ENCODE measurements at places on chromosomes 11 and 22. TPM values are rescaled to one million over a fixed set of nuclear protein-coding genes. Genes with fewer than 3 reads are reported as not detected.

The EXPH5 gene
- total RNA-seq: 7.9 TPM

GRCh38 chr11:94776351-94777321, 8.5 kb downstream of the AMOTL1 start:
- H3K4me1 ChIP-seq: peaks cover 13% of the 10 kb centered on the region
- H3K4me3 ChIP-seq: no peak overlapping the region
- peak overlapping the region; percentile 74 for H3K27ac ChIP-seq

DNA sequence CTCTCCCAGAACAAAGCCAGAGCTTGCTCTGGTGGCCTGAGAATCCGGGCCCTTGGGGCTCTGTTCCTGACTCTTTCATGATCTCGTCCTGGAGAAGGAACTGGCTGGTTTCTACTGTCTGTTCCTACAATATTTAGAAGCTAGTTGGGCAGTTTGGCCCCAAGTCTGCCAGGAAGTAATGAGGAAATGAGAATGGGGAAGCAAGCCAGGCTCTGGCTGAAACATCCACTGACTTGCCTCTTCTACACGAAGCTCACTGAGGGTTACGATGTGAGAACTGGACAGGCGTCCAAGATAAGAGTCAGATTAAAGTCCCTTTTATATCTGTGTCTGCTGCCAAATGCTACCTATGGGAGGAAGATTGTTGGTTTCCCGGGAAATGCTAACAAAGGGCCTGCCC, 110.0 kb upstream of the KIRREL3 start:
- no peaks in the 10 kb centered on the region for H3K4me1 ChIP-seq
- no peak for DNase-seq
- H3K27me3 ChIP-seq: peaks cover 2% of the 10 kb centered on the region
- no peak overlapping the region for H3K27ac ChIP-seq
- no peaks in the 10 kb centered on the region for H3K36me3 ChIP-seq

DNA sequence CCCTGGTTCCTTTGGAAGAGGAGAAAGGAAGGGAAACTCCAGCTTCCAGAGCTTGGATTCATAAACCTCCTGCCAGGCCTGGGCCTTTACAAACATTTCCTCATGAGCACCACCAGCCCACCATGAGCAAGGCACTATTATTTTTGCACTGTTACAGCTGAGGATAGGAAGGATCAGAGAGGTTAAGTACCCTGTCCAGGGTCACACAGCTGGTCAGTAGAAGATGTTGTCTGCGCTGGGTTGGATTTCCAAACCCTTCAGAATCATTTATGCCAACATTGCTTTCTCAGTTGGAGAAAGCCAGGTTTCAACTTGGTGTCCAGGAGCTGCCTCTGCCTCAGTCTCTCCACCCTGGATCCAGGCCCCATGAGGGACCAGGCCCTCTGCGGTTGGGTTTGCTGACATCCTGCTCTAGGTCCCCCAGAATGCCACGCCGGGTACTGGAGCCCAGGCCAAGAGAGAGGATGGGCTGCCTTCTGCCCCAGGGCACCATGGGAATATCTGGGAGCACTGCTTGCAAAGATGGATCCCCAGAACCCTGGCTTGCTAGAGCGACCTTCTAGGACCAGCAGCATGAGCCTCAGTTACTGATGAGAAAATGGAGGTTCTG, 29.7 kb upstream of the SHISAL1 start:
- no peak overlapping the region for H3K4me3 ChIP-seq
- no peaks in the 10 kb centered on the region for H3K36me3 ChIP-seq
- H3K27me3 ChIP-seq: peaks cover 19% of the 10 kb centered on the region
- no peak for DNase-seq
- H3K27ac ChIP-seq: no peak overlapping the region

- H3K4me3 ChIP-seq: peak overlapping the region; percentile 95
- peaks cover 13% of the 10 kb centered on the region for H3K36me3 ChIP-seq
- no peaks in the 10 kb centered on the region for H3K27me3 ChIP-seq
- peak overlapping the region; percentile 100 for H3K27ac ChIP-seq
- H3K4me1 ChIP-seq: peaks cover 51% of the 10 kb centered on the region
These were observed 1.9 kb downstream of the NEAT1 start for GRCh38 chr11:65424205-65425104.
